Forelimb muscle (tissue), 1 donor: ENCODE measurements at places on chromosomes 1 and 21.

DNA sequence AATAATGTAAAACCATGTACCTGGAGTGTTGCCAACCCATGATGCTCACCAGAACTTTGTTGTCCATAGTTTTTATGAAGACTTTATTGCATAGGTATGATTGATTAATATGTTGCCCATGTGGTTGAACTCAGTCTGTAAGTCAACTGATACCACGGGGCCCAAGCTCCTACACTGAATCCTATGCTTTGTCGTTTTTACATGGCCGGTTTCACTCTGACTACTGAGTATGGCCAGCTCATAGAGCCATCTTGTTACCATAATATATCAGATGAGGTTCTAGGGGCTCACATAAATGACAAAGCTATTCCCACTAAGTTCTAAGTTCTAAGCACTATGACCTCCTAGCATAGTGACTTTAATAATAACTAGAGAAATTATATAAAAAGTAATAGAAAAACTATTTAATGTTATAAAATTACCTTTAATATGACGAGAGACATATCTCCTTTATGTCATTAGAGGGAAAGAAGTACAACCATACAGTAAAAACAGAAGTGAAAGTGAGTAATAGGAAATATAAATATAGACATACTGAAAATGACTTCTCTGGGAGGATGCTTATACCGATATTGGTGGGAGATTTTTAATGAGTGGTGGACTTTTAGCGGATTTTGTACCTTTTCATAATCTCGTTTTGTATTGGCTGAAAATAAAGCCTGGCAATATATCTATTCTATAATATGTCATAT, 983.4 kb upstream of the PRMT6 start:
- no peak for DNase-seq

- no peak for DNase-seq
Observed at GRCh38 chr1:168645721-168646120, 69.3 kb downstream of the XCL1 start.

DNA sequence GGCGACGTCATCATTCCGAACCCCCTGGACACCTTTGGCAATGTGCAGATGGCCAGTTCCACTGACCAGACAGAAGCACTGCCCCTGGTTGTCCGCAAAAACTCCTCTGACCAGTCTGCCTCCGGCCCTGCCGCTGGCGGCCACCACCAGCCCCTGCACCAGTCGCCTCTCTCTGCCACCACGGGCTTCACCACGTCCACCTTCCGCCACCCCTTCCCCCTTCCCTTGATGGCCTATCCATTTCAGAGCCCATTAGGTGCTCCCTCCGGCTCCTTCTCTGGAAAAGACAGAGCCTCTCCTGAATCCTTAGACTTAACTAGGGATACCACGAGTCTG, 10.0 kb downstream of the PROX1 start:
- DNase-seq: no peak

DNA sequence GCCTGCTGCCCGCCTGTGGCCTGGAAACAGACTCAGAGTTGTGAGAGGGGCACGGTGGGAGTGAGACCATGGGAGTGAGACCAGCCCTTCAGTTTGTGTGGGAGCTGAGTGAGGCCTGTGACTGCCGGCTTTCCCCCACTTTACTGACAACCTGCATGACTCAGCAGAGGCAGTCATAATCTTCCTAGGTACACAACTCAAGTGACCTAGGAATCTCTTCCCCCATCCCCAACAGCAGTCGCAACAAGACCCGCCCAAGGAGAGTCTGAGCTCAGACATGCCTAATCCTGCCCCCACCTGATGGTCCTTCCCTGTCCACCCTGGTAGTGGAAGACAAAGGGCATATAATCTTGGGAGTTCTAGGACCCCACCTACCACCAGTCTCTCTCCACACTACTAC, 44.2 kb downstream of the KLHL20 start:
- DNase-seq: no peak

- no peak for DNase-seq
Observed at GRCh38 chr1:178506669-178507068, 6.2 kb upstream of the TEX35 start.

GRCh38 chr1:233993651-233994050, 89.2 kb downstream of the SLC35F3 start:
- DNase-seq: no peak

DNA sequence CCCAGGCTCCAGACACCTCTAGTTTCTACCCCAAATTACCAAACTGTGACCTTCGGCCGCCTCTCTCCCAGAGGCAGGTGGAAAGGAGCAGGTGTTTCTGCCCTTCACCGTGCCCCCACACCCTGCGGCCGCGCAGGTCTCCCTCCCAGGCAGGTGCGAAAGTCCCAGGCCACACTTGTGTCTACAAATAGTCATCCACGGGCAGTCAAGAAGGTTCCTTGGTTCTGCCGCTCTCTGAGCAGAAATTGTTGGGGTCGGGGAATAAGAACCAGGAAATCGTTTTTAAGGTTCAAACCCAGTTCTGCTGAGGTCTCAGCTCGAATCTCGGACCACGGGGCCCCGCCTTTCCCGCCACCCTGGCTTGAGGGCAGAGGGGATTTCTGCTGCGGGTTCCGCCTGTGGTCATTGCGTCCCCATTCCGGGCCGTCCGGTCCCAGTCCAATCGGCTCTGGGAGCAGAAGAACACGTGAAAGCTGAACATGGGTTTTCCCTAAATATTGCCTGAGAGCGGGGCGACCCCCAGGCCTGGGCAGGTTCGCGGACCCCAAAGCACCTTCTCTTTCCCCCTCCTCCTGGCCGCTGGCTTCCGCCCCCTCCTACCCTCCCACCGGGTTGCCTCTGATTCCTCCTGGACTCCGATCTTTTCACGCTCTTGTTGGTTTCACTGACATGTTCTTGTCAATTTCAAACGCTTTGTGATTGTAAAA, 1.2 kb upstream of the ATF3 start:
- DNase-seq: no peak

GRCh38 chr21:38777531-38777930, 28.2 kb upstream of the ETS2 start:
- DNase-seq: no peak

DNA sequence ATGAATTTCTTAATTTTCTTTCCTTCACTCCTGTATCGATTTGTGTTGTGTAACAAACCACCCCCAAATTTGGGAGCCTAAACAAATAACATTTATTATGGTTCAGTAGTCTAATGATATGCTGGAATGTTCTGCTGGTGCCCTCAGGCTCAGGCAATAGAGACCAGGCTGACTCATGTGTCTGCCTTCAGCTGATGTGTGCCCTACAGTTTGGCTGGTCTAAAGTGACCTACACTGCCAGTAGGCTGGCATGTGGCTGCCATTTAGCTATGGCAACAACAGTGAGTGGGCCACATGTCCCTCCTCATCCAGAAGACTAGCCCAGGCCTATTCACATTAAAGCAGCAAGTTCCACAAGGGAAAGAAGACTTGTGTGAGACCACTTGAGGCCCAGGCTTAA, 115.8 kb downstream of the PTPRC start:
- DNase-seq: no peak

- no peak for DNase-seq
Observed at GRCh38 chr1:211687462-211688215, 12.2 kb upstream of the NEK2 start.

DNA sequence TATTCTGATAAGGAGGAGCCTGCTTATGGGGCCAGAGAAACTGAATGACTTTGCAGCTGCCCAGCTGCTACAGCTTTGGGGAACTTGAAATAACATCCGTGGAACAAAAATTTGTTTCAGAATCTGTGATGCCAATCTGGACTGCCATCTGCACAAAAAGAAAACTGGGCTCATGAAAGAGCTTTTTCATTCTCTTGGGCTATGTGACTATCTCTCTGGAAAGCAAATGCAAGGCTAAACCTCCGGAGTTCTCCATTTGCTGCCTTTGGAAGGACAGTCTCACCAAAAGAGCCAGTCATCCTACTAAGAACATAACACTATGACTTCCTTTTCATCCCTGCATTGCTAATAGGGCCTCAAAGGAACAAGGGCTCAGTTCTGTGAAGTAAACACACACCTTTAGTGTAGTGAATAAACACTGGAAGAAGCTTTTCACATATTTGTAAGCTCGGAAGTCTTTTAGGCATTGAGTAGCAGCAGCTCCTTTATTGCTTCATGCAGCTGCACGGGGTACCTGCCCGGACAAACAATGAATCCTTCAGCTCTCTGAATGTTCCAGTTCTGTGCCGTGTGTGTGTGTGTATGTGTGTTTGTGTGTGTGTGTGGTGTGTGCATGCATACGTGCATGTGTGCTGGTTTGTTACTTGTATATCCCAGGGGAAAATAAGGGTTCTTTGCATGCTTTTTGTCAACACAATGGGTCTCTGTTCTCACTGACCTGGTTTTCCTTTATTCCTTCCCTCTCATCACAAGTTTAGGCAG, 255.5 kb upstream of the SGIP1 start:
- DNase-seq: no peak

DNA sequence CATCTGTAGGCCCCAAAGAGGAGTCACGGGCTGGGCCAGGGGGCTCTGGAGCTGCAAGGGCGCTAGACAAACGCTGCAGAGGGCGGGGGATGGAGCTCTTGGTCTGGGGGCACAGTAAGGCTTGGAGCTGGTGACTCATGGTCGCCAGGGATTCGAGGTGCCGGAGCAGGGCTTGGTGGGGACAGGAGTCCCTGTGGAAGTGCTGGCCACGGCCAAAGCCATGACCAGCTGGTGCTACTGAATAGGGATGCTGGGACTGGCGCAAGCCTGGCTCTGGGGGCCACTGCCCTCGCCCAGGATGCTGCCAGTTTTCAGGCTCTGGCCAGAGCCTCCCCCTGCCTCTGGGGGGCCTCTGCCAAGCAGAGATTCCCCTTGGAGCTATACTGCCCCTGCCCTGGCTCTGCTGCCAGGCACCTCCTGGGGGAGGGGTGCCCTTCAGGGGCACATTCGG, 25.2 kb downstream of the SPOCD1 start:
- DNase-seq: no peak
